ENCODE measurements at places on chromosomes 2 and 18.

GRCh38 chr2:144524118-144525009 lies 4.4 kb upstream of the ZEB2 start:
- DNase-seq = peak; percentile 91

DNA sequence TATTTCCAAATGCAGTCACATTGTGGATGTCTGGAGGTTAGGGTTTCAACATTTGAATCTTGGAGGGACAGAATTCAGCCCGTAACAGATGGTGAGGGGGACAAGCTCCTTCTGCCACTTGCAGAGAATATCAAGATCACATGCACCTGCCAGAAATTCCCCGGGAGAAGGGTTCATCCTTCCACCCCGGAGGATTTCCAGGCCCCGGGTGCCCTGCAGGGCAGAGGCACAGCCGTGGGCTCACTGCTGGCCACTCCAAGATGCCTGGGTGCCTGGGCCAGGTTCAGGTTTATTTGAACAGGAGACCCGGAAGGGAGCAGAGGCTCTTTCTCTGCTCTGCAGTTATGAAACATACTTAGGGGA lies 38.2 kb upstream of the MGAT4A start:
- DNase-seq = no peak

DNA sequence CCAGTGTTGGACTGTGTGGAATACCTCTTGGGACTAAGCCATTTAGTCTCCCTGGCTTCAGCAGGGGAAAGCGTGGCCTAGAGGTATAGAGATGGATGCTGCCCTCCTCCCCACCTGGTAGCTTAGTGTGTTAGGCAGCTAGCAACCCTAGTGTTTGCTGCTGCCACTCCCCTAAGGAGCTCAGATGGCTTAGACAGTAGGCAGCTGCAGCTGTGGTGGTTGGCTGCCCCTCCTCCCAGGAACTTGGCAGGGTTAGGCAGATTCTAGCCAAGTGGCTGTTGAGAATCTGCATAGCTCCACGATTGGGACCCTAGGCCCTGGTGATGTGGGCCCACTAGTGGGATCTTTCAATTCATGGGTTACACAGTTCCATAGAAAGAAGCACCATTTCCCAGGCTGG lies 550.4 kb upstream of the CHAC2 start:
- DNase-seq = no peak

- no peak for DNase-seq
Observed at GRCh38 chr2:181463588-181463987, 6.4 kb downstream of the ITGA4 start.

DNA sequence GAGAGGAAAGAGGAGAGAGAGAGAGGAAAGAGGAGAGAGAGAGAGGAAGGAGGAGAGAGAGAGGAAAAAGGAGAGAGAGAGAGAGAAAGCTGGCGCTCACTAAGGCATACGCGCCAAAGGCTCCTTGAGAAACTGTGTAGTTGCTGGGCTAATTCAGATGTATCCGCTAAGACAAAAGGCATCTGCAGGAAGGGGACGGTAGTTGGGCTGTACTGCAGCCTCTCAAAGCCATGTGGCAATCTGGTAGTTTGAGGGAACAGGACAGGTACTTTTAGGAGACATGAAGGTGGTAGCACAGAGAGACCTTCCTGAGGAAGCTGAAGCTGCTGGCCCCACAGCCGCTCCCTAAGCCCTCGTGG lies 31.6 kb downstream of the THNSL2 start:
- no peak for DNase-seq

- DNase-seq = no peak
Observed at GRCh38 chr2:201122276-201122675, 6.3 kb downstream of the CFLAR start.

DNA sequence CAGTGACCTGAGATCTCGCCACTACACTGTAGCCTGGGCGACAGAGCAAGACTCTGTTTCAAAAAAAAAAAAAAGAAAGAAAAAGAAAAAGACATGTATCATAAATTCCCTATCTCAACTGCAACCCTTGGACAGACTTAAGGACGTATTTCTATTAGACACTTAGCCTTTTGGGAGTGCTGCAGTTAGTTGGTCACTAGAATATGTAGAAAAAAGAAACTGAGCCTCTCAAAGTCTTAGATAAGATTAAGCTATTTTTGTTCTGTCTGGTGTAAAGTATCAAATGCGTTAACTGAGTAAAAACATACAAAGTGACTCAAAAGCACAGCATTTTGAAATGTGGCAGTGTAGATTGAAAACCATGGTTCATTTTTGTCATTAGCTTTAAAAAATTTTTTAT lies 7.3 kb downstream of the NBEAL1 start:
- no peak for DNase-seq

DNA sequence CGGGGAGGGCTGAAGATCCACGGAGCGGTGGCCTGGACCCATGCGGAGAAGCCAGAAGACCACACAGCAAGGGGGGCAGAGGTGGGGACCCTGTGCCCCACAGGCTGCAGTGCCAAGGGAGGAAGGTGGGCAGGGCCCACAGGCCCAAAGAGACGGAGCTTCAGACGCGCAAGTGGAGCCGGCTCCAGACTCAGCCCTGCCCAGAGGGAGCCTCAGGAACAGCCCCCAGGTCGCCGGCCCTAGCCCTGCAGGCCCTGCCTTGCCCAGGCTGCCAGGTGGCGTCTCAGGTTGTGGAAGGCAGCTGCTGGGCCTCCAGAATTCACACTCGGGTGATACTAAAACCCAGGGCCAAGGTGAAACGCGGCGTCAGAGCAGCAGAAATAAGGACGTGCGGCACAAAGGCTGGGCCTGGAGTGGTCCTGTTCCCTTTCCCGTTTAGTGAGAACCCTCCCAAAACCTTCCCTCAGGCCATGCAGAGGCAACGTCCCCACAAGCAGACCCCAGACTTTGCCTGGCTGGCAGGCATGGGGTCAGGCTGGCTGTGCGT lies 36.8 kb downstream of the SLC66A2 start:
- no peak for DNase-seq

- peak; percentile 72 for DNase-seq
Observed at GRCh38 chr2:1518867-1519530, 105.7 kb downstream of the TPO start.

DNA sequence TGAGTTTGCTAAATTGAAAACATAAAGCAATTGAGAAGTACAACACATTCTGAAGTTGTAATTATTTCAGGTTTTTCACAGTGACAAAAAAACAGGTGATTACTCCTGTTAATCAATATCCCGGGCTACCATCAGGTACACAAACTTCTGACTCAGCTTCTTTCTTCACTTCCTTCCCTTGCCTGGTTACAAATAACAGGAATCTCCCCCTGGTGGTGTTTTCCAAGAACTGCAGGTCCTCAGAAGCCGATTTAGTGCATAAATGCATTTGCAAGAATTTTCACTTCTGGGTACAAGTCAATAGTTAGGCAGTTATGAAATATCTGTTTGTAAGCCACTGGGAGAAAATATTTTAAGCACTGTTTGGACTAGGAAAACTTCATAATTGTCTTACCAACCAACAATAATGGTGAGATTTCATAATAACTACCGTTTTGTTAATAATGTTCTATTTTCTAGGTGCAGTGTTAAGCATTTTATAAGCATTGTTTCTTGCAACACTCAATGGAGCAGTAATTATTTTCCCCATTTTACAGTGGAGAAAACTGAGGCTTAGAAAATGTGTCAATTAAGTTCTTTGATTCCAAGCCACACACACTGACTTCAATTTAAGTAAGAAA lies 12.4 kb upstream of the GMCL1 start:
- no peak for DNase-seq

DNA sequence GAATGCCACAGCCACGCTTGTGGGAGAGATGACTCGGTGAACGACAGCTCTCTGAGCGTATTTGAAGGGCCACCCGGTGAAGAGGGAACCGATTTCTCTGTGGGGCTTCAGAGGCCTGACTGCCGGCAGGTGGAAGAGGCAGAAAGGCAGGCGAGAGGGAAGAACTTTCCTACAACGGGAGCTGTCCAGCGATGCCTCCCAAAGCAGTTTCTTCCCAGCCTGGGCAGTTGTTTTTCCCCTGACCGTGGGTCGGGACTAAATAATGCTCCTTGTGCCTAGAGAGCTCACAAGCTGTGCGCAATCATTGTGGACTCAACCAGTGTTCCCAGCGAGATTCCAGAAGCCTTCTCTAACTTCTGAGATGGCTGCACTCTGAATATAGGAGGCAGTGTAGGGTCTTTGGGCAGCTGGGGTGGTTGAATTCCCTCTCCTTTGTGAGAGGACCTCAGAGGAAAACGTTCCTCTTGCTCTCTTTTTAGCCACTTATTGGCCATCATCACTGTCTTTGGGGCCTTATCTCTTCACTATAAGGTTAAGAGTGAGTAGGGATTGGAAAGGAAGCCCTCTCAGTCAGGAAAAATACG lies 710 bp downstream of the SEC11C start:
- DNase-seq = no peak

DNA sequence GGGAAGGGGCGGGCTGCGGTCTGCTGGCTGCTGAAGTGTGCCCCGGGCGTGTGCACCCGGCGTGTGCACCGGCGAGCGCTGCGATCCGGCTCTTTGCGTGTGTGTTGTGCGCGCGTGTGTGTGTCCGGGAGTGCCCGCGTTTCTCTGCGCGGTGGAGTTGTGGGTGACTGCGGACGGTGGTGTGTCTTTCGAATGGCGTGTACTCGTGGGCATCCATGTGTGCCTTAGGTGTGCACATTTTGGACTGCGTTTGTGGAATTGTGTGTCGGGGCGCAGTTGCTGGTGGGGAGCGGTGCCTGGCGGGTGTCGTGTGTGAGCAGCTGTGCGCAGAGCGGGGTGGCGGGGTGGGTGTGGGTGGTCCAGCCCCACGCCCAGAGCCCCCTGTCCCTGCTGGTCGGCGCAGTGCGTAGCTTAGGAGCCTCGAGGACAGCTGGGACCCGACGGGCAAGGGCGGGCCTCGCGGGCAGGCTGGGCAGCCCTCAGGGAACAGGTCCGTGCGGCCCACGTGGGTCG lies 533 bp downstream of the HPCAL1 start:
- no peak for DNase-seq

GRCh38 chr2:170711774-170712652 lies 3.1 kb upstream of the SP5 start:
- no peak for DNase-seq

GRCh38 chr2:241869087-241869961 lies at the start of gene RTP5:
TSS of gene RTP5 (plus strand) at chr2:241869729. CDS start at chr2:241869757, 28 bp downstream.
- DNase-seq = no peak

DNA sequence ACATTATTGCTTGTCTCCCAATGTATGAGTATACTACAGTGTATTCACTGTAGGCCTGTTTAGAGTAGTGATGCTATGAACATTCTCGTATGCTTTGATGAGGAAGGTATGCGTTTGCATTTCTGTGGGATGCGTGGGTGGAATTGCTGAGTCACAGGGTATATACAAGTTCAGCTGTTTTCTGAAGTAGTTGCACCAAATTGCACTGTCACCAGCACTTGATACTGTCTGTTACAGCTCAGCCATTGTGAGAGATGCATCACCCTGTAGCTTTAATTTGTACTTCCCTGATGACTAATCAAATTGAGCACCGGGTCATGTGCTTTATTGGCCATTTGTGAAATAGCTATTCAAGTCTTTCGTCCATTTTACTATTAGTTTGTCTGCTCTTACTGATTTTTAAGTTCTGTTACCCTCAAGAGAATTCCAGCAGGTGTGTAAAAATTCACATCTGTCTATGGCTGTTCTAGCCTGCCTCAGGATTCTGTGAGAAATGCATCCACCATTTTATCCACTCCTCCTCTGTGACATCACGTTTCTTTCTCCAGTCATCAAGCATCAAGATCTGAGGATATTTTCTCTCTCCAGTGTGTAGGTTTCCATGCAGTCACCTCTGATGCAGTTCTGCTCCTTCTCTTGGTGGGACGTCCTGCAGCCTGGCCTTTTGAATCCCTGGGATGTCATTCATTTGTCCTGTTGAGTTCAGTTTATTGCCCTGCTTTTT lies 72.5 kb downstream of the DGKD start:
- DNase-seq = no peak

GRCh38 chr2:65429786-65430602 lies 2.4 kb downstream of the SPRED2 start:
- DNase-seq = no peak

DNA sequence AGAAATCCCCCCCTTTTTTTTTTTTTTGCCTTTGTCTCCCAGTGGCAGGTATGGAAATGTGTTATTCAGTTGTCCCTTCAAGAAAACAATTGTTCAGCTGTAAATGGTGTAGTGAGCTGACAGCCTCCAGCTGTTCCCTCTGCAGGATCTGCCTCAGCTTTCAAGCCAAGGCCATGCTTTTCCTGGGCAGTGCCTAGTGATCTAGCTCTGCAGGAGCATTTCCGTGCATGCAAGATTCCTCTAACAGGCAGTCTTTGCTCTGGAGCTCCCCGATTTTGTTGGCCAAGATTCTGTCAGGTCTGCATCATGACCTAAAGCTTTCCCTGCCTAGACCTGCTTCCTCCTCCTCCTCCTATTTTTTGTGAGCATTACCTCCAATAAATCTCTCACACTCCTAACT lies 300.7 kb upstream of the UBE2E3 start:
- no peak for DNase-seq

DNA sequence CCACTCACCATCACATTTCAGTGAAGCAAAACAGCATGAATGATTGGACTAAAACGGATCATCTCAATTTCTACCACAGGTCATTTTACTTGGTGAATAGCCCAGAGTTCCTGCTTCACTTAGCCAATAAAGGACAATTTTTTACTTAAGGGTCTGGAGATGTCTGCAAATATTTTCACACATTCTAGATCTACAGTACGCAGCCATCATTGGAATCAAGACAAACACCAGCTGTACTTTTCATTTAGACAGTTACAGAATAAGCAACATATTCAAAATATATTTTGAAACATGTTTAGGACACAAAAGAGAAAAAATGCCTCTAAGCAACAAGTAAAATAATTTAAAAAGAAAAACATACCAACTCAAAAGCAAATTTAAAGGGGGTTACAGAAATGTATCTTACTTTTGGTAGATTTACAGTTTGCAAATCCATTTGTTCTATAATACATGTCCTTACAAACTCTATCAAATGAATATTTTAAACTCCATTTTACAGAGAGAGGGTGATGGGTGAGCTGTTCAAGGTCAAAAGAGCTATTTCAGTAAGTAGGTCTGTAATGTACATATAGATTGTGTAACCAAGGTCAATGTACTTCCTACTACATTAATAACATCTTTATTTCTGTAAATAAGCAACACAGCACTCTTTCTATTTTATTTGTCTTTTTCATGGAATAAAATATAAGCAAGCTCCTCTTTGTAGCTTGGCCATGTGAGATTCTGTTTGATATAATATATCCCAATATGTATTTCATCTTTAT lies 13.4 kb downstream of the PPP1R1C start:
- no peak for DNase-seq

- DNase-seq = no peak
Observed at GRCh38 chr2:69030800-69031428, 17.9 kb downstream of the ANTXR1 start.

DNA sequence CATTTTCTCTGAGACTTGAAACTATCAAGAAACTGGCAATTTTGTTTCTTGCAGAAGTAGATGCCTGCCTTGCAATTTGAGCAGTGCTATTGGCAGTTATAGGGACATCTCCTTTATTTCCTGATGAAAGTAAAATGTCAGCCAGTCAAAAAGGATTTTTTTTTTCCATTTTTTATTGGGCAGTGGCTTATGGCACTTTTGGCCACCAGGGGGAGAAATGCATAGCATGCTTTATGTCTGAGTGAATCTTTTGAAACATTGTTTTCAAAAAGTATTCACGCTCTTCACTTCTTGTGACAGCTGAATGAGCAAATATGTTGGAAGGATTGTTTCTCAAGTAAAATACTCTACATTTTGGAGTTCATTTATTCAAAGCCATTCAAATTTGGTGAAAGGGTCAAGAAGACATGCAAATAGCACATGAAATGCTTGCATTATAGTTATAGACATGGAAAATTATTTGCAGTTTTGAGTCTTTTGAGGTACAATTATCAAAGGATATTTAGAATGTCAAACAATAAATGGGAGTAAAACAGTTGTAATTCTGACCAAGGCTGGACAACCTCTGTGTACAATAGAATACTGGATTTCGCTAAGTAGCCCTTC lies 491.0 kb downstream of the CDH2 start:
- no peak for DNase-seq

GRCh38 chr2:109432421-109432820 lies 181.3 kb downstream of the SEPTIN10 start:
- peak; percentile 79 for DNase-seq

Data from posterior vena cava (tissue), 2 donors.